ENCODE measurements at places on chromosomes 11 and 22.

DNA sequence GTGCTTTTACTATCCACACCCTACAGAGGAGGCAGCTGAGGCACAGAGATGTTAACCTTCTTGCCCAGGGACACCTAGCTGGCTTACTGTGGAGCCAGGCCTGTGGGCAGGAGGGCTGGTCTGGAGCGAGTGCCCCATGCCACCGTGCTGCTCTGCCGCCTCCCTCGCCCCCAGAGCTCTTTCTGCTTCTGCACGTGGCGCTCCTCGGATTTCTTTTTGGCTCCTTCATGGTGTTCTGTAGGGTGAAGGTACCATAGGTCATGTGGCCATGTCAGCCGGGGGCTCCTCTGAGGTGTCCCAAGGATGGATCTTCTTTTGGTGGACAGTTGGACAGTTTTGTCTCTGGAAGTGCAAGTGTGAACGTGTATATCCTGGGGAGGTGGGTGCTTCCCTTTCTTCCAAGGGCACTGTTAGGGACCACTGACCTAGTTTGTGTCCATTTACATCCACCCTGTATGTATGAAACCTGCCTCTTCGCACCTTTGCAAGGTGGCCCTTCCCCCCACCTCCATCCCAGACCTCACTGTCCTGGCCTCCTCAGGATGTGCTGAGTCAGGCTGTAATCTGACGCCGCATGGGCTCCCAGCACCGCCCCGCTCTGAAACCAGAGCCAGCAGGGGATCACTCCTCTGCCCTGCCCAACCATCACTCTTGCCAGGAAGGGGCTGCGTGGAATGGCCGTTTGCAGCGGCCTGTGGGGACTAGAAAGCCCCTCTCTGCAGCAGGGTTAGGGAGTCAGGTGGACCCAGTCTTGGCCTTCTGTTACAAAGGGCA is 31.7 kb downstream of the POLR3H start:
- no peak for DNase-seq

GRCh38 chr11:27921472-27921871 is 186.5 kb downstream of the KIF18A start:
- DNase-seq: no peak

DNA sequence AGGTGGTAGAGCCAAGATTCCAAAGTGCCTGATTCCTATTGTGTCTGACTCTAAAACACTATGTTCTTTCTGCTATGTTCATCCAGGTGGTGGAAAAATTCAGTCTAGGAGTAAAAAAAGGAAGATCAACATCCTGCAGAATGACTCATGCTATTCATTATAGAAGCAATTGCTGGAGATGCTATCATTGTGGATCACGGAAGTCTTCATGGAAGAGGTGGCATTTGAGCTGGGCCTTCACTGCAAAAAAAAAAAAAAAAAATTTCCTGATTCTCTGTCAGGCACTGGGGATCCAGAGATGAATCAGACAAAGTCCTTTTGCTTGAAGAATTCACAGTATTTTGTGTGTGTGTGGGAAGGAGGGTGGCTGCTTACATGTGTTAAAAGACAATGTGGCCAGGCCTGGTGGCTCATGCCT is 1.4 kb upstream of the UVRAG start:
- no peak for DNase-seq

DNA sequence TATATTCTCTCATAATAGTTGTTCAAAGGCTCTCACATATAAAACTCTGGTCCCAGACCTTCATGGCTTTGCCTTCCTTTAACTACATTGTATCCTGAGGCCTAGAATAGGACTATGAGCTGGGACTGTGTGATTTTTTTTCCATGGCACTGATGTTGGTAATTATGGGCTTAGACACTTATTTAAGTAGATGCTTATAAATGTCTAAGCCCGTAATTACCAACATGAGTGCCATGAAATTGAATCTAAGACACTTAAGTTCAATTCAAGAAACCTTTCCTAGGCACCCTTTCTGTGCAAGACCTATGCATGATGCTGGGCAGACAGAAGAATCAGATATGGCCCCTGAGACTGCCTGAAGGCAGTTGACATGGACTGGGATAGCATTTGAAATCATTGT is 63.0 kb downstream of the P4HA3 start:
- no peak for DNase-seq

DNA sequence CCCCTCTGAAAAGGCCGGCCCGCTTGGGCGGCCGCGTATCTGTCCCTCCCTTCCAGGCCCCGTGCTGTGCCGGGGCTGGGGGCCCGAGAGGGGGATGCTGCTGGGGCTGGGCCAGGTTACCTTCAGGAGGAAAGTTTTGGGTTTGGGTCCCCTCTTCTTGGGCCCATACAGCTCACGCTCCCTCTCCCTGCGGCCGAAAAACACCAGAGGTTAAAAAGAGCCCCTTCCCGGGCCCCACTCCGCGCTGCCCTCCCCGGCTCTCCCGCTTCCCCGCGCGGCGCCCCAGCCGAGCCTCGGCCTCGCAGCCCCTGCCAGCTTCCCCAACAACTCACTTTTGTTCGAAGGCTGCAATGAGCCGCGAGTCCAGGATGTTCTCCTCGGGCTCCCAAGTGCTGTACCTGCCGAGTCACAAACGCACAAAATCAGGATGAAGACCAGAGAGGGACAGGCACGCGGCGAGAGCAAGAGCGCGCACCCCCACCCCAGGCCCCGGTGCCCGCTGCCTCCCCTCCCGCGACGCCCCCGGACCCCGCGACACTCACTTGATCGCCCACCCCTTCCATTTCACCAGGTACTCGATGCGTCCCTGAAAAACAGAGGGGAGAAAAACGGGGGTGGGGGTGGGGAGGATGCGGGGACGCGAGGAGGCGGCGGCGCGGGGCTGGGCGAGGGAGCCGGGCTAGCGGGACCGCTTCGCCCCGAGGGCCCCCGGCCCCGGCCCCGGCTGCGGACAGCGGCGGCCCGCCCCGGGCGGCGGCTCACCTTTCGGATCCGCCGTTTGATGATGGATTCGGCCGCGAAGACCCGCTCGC is 450 bp downstream of the CBX6 start:
- no peak for DNase-seq

- DNase-seq: no peak
Observed at GRCh38 chr11:42625757-42626665, 685.8 kb upstream of the API5 start.

DNA sequence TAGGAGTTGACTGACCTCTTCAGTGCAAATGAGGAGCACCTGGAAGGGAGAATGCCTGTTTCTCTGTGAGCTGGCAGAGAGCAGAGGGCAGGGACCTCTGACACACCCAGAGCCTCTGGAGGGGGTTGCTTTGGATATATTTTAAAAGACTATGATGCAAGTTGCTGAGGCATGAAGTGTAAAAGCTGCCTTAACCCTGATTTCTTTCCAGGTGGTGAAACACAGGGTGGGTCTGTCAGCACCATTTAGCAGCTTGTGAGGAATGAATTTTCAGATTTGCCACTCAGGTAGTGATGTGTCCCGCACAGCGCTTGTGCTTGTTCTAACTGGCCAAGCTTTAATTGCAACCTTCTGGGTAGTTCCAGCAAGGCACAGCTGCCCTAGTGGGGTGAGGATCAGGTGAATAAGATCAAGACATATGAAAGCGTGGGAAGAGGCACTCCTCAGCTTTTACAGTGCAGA is 90.2 kb downstream of the SWAP70 start:
- DNase-seq: no peak

All from GF-D8 (cell line).